ENCODE measurements at places on chromosomes 1 and 21.

DNA sequence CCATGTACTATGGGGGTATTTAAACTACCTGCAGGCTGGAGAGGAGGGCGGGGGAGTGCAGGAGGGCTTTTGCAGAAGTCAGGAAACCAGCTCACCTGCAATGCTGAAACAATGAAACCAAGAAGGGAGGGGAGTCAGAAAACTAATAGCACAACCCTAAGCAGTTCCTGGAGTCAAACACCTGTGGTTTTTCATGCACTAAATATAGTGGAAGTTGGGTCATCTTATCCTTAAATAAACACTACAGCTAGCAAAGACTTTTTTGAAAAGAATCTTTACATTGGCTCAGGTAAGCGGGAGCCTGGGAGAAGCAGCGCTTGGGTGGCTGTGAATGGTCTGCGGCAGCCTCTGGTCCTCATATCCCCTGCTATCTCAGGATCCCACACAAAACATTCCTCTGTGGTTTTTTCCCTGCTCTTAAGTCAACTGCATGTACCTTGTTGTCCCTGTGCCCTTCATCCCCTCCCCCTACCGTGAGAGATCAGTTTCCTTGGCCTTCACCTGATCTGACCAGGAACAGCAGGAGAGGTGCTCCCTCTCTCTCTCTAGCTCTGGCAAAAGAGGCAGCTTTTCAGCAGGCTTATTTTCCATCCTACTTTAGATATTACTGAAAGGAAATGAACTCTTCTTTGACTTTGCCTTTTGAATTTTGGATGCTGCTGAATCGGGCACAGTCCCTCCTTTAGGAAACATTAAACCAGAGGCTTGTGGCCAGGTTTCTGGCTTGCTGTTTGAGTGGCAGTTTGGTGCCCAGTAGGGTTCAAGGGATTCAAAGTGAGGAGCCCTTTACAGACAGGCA, 26.6 kb downstream of the TENT5C start:
- no peak for DNase-seq

GRCh38 chr1:111804776-111805175, 49.1 kb downstream of the DDX20 start:
- no peak for DNase-seq

DNA sequence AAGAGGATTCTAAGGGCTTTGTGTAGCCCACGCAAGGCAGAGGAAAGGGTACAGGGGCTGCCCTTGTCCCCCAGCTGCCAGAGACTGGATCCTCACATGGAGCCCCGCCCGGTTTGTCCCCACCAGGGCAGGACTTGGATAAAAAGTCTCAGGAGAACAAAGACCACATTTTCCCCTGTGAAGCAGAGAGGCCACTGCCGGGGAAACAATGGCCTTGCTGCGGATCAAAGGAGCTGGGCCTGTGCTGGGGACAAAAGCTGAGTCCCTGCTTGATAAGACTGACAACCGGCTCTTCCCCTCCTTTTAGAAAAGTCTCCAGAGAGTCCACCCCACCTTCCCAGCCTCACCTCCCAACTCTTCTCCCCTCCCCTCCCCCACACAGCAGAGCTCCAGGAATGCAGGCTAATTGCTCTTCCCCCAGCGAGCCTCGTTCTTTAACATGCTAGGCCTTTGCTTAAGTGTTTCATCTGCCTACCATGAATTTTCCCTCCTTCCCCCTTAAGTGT, 142.4 kb downstream of the PLPP3 start:
- DNase-seq = peak; percentile 86

GRCh38 chr1:93635614-93636543, 45.8 kb downstream of the BCAR3 start:
- peak; percentile 67 for DNase-seq

DNA sequence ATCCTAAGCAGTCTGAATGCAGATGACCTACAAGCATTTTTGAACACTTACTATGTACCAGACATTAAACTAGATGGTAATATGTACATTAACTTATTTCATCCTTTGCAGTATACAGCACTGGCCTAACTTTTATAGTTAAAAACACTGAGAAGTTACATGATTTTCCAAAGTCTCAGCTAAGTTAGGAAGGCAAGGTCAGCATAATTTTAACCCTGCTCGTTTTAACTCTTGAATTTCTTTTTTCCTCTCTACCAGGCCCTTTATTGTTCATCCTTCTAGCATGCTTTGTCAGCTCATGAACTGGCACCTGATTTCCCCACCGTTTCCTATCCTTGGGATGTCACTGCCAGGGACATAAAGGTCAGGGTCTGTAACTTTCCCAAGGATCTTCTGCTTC, 76.9 kb upstream of the ZC3H11B start:
- DNase-seq = no peak

DNA sequence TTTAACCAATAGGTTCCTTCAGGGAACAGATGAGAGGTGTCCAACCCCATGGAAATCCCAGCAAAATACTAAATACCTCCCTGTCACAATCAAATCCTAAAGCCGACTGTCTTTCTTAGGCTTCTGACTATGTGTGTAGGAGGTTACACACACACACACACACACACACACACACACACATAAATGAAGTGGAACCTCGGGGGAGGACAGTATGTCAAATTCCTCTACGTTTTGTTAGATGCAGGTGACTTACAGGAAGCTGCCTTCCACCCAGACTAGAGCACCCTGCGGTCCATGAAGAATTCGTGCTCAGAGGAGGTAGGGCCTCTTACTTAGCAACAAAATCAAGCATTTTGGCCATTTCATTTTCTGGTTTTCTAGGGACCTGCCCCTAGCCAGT, 16.4 kb downstream of the RSPH1 start:
- no peak for DNase-seq

- no peak for DNase-seq
Observed at GRCh38 chr1:84107955-84108354, 36.1 kb upstream of the PRKACB start.

DNA sequence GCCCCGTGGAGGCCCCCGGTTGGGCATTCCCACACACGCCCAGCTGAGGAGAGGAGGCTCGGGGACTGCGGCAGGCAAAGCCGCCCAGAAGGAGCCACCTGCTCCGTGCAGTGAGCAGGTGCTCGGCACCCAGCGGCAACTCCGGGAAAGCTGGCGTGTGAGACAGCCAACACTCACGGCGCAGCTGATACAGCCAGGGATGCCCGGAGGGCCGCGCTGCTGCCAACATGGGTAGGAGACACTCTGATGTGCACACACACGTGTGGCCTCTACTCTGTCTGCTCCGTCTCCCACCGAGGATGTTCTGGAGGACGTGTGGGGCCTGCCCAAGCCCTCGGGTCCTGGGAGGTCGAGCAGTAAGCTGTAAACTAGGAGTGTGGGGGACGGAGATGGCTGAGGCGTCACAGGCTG, 12.9 kb downstream of the MORN1 start:
- DNase-seq = no peak

DNA sequence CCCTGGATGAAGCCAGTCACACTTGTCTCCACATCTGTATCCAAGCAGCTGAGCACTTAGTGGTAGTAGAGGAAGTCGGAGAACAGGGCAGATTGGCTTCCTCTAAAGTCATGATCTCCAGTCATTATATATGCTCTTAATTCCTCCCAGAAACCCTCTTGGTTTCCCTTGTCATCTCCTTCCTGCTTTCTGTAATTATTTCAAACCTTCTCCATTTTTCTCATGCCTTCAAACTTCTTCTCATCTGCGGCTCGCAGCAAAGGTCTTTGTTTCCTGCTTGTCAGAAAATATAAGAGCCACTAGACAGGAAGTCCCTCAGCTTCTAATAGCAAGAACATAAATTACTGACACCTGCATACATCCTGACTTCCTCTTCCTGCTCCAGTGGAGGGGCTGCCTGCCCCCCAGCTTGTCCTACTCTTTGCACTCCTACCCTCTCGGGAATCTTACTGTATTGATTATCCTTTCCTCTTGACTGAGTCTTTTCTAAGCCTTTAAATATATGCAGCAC, 124.6 kb upstream of the NGF start:
- no peak for DNase-seq

- no peak for DNase-seq
Observed at GRCh38 chr21:46357335-46357604, 33.3 kb downstream of the PCNT start.

GRCh38 chr1:230342699-230343098, 83.4 kb downstream of the PGBD5 start:
- no peak for DNase-seq

- no peak for DNase-seq
Observed at GRCh38 chr1:16099412-16099811, 26.0 kb upstream of the FAM131C start.

GRCh38 chr1:227351443-227351842, 33.2 kb upstream of the CDC42BPA start:
- DNase-seq = no peak

DNA sequence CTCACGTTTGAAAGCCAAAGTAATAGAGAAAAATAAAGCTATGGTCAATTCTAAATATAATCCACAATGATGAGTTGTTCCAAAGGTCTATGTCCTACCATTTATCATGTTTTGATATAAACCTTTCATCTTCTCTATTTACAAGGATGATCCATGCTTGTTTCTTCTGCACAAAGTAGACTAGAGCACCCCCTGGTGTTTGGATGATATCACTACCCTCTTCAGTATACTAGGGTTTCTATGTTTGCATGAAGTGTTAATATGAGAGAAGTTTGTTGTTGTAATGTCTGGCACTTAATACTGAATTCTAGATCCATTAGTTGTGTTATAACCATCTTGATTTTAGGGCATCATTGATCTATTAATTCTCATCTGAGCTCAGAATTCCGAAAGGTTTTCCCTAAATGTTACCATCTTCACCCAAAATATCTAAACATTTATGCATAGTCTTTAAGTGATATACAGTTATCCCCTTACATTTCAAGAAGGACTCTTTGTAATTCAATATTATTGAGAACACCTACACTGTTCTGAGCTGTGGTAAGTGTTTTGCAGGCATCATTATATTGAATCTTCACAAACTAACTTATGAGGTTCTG, 21.1 kb downstream of the CLDN8 start:
- DNase-seq = peak; percentile 35

GRCh38 chr1:228402641-228403025, 4.0 kb downstream of the TRIM11 start:
- no peak for DNase-seq

DNA sequence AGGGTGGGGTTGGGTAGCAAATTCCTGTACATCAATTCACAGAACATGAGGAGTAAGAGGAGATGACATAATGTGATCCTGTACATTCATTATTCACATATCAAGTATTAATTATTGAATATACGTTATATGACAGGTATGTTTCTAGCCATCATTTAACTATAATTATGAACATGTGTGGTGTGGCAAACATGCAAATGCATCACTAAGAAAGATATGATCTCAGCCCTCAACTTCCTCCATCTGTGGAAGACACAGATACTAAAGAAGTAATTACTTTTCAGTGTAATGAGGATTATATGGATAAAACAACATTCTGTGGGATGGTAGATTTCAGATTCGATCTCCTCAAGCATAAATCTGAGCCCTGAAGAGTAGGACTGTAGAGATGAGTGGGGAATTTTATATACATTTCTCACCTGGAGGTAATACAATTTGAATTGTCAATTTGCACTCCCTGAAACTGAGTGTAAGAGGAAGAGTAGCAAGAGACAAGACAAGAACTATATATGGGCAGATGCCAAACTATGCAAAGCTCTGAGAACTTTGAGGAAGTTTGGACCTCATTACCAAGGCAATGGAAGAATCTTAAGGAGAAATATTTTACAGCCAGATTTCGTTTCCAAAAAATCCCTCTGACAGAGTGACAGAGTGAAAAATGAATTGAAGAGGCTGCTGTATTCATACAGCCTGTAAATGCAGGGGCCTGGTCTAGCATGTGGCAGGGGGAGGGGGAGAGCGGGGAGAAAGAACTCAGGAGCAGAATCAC, 275.5 kb downstream of the TPR start:
- no peak for DNase-seq

- DNase-seq = no peak
Observed at GRCh38 chr1:21278860-21279845, 11.1 kb downstream of the ECE1 start.

- no peak for DNase-seq
Observed at GRCh38 chr1:90336552-90337324, 341.8 kb downstream of the ZNF326 start.

DNA sequence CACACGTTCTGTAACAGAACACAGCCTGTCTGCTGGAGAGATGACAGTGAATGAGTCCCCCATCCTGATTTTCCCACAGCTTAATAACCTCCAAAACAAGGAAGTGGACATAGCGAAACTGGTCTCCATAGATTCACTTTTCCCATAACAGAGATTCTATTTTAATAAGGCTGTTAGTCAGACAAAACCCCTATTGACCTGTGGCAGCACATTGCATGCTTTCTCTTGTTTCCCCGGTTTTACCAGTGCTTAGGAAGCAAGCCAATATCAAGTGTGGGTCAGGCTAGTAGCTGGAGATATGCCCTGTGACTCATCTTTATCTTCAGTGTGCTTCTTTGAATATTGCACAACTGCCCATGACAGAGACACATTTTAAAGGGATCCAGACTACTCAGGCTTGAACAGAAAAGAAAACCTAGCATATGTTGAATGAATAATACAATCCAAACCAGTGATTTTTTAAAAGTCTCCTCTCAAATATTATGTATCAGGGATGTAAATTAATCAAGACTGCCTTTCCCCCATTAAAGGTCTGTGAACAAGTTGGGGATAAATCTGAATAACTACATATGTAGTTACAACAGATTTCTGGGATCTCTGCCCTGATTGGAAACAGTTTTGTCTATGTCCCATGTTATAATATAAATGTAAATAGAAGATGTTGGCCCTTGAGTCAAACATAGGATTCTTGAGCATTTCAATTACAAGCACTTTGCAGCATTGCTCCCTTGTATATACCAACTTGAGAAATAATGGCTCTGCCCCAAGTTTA, 11.9 kb upstream of the CLDN8 start:
- no peak for DNase-seq

DNA sequence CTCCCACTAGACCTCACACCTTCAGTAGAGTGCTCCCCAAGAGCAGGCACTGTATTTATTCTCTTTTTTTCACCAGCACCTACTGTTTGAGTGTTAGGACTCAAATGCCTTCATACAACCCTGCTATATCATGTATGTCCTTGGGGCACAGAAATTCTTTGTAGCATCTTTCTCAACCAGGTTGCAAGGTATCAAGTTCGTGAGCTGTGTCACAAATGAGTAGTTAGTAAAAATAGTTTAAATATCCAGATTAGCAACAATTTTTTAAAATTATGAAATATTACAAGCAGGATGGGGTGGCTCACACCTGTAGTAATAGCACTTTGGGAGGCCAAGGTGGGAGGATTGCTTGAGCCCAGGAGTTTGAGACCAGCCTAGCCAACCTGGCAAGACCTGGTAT, 152.6 kb upstream of the TNR start:
- DNase-seq = no peak

DNA sequence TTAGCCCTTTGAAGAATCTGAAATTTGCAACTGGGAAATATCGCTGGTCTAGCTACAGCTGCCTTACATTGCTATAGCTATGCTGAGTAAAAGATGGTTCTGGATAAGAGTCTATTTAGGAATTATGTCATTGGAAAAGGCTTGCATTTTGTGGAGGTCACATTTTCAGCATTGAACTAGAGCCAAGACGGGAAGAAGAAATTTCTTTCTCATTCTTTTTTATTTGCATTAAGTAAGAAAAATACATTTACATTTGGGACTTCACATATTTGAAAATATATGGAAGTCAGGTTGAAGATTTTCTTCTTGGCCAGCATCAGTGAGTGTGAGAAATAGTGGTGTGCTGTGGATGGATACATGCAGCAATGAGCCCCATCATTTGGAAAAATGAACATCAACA, 291.6 kb downstream of the PTBP2 start:
- no peak for DNase-seq
